ENCODE measurements at places on chromosomes 12 and 14.

DNA sequence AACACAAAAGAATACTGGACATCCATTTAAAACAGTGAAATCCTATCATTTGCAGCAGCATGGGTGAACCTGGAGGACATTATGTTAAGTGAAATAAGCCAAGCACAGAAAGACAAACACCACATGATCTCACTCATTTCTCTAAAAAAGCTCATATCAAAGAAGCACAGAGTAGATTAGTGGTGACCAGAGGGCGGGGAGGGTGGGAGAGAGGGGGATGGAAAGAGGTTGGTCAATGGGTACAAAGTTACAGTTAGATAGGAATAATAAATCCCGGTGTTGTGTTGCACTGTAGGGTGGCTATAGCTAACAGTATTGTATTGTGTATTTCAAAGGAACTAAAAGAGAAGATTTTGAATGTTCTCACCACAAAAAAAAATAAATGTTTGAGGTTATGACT is 52.4 kb downstream of the DUSP6 start:
- no peak for DNase-seq

- no peak for DNase-seq
These were observed 9.7 kb downstream of the MYH6 start for GRCh38 chr14:23398348-23398747.

- peak; percentile 53 for DNase-seq
These were observed 1.0 kb downstream of the HIP1R start for GRCh38 chr12:122836027-122836921.

GRCh38 chr14:68164711-68165113 is 345.1 kb downstream of the RAD51B start:
- no peak for DNase-seq

DNA sequence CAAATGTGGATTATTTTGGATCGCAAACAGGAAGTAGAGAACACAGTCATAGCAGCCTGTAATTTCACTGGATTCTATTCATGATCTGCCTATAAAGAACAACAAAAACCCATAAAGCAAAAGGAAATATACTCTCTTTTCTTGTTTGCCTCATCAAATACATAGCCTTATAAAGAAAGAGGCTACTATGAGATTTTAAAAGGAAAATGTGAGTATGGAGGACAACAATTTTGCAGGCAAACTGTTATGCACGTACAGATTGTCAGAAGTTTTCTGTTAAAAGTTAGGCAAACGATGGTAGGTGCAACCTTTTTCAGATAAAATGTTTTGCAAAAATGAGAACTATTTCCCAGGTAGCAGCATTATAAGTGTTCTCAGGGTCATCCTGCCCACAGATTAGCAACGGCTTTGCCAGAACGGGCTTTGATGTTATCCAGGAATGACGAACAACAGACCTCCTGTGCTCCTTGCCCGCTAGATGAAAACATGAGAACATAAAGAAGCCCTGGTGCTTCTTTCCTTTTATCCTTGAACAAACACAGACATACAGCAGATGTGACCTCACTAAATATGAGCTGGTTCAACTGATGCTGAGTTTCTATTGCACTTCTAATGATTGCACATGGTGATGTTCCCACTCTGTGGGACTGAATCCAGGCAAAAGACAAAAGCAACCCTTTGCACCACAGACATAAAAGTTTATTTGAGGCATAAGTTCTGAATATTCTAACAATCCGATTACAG is 88.1 kb downstream of the ITPR2 start:
- DNase-seq: no peak

- DNase-seq: no peak
These were observed 102.7 kb downstream of the GPR135 start for GRCh38 chr14:59362513-59362912.

DNA sequence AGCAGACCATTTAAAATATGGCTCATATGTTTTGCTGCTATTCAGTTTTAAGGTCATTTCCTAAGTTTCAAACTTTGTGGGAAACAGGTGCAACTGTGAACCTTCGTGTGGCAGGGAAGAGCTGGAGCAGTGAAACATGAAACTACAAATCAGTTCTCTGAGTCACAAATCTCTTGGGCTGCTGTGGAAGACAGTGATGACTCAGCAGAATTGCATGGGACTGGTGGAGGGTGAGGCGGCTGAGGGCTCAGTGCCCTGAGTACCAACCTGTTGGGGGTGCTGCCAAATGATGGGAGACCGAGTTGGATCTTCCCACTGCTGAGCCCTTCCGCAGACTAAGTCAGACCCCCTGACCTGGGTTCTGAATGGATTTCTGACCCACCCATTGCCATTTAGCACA is 8.4 kb upstream of the CALM1 start:
- peak; percentile 39 for DNase-seq

- DNase-seq: no peak
These were observed 319.3 kb upstream of the SOX5 start for GRCh38 chr12:24268663-24269186.

GRCh38 chr14:64830961-64831360 is 48.7 kb downstream of the SPTB start:
- DNase-seq: no peak

DNA sequence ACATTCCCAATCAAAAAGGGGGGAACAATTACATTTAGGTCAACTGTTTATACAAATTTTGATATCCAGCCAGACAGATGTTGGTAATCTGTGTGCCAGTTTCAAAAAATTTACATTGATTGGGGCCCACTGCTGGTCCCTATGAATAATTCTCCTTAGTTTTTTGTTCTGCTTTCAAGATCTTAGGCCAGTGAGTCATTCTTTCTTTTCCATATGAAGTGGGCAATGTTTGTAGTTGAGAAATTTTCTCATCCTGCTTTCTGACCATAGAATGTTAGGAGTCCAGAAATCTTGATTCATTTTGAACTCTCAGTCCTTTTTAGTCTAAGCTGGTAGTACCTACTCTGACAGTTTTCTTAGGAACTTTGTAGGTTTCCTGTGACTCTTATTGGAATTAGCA is 244.3 kb downstream of the DIO2 start:
- no peak for DNase-seq

- no peak for DNase-seq
These were observed 2.3 kb upstream of the KRT6A start for GRCh38 chr12:52495389-52495788.

GRCh38 chr12:112807452-112807851 is 15.9 kb downstream of the RPH3A start:
- DNase-seq: no peak

DNA sequence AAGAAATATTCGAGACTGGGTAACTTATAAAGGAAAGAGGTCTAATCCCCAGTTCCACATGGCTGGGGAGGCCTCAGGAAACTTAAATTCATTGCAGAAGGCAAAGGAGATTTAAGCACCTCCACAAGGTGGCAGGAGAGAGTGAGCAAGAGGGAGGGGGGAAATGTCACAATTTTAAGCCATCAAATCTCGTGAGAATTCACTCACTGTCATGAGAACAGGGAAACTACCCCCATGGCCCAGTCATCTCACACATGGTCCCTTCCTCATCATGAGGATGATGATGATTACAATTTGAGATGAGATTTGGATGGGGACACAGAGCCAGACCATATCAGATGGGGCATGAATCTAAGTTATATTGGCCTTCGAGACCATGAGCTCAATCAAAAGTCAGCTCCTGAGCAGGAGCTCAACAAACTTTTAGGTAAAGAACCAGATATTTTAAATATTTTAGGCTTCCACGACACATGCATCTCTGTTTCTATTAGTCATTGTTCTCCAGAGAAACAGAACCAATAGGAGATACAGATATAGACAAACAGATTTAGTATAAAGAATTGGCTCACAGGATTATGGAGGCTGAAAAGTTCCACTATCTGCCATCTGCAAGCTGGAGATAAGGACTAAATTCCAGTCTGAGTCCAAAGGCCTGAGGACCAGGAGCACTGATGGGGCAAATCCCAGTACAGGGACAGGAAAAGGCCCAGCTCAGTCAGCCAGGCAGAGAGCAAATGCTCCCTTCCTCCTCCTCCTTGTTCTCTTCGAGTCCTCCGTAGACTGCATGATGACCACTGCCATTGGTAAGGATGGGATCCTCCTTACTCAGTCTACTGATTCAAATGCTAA is 24.9 kb downstream of the DGLUCY start:
- DNase-seq: peak; percentile 66

DNA sequence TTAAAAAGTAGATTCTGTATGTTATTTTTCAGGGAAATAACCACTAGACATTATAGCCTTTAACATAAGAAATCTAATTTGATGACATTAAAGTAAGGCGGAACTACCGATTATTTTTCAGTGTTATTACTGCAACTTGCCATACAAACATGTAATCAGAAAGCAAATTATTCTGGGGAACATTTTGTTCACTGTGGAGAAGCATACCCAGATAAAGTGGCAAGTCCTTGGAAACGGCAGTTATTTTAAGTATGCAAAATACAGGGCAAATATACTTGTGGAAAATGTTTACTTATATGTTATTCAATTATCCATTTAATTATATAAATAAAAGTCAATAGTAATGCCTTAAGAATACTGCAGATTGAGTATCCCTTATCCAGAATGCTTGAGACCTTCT is 71.9 kb downstream of the FERMT2 start:
- no peak for DNase-seq

DNA sequence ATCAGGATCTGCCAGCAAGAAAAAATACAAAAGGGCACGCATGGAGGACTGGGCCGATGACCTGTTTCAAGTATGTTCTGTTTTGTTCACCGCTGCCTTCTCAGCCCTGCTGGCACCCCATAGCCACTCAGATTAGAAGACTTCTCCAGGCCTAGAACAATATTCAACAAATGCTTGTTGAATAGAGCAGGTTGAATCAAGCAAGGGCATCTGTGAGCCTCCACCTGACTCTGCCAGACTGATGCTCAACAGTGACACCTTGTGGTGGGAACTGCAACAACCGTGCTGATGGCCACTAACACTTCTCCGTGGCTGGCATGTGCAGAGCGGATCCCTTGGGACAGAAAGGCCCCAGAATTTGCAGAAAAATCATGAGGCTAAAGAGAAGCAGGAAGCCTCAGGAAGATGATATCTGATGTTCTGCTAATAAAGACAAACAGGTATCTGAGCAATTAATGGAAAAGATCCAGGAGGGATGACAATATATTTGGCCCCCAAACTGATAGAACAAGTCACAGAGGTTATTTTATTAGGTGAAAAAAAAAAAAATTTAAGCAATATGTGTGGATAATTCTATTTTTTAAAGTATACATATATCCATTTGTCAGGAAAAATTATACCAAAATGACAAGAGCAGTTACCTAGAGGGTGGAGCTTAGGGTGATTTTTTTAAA is 114.3 kb downstream of the KSR2 start:
- peak; percentile 56 for DNase-seq

DNA sequence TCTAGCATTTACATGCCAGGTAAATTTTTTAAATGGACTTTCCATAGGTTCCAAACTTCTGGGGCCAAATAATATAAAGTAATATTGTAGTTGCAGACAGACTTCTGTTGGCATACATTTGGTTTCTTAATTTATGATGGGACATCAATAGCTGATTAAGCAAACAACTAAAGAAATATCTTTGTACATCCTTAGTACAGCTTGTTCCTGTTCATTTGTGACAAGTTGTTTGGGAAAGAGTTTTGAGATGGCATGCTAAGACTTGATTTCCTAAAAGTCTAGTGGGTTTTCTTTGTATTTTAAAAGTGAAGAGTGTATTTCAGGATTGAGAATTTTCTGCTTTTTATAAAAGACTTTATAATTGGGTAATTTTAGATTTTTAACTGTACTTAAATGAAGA is 41.0 kb downstream of the CCDC91 start:
- no peak for DNase-seq

DNA sequence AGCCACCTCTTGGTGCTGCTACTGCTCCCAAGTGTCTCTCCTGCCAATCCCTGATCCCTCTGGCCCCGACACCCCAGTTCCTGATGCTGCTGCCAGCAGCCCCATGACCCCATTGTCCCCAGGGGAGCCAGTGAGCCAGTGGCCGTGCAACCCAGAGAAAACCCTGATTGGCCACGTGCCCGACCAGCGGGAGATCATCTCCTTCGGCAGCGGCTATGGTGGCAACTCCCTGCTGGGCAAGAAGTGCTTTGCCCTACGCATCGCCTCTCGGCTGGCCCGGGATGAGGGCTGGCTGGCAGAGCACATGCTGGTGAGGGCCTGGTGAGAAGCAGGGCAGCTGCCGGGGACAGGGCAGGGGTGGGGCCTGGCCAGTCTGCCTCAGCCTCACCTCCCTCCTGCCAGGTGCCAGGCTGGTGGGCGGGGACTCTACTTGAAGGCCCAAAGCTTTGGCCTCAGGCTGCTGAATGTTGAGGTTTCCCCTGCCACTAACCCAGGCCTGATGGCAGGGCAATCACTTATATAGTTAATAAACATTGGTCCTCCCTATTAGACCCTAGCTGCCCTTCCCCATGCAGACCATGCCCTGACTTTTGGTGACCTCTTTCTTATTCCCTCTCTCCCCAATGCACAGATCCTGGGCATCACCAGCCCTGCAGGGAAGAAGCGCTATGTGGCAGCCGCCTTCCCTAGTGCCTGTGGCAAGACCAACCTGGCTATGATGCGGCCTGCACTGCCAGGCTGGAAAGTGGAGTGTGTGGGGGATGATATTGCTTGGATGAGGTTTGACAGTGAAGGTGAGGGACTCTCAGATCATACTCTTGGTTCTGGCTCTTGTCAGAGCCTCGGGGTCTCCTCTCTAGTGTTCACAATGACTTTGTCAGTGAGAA is 5.1 kb downstream of the PCK2 start:
- DNase-seq: no peak

- DNase-seq: no peak
These were observed 166.0 kb upstream of the VASH1 start for GRCh38 chr14:76595266-76595665.

DNA sequence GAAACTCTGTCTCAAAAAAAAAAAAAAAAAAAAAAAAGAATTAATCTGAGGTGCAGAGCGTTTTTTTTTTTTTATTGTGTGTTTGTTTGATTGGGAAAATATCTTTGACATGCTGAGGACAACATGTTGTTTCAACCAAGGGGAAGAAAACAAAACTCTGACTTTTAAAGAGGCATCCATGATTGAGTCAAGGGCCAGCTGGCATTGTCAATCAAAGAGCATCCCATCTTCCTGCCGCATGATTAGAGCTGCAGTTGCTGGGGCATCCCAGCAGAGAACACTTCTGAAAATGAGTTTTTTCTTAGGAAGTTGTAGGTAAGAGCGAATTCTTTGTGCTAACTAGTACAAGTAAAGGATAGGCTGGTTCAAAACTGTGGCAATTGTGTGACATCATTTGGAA is 200.9 kb upstream of the DAAM1 start:
- DNase-seq: no peak

- no peak for DNase-seq
These were observed 71.0 kb downstream of the DAD1 start for GRCh38 chr14:22518073-22518472.

DNA sequence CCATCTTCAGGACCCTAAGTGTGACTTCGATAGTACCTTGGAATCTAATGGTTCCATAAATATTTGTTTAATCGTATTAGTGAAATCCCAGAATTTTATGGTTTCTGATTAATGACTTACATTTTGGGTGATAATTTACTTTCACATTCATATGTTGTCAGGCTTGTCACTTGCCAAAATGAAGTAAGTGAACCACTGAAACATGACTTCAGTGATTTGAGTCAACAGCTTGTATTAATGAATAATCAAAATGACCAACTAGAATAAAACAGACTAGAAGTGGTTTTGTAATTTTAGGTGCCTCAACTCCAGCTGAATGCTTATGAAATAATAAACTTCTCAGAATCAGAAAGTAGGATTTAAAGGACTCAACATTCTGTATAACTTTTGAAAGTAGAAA is 517.1 kb downstream of the PRKD1 start:
- no peak for DNase-seq

GRCh38 chr14:91419044-91419397 is 1.4 kb upstream of the CCDC88C start:
- DNase-seq: peak; percentile 69

GRCh38 chr12:32609966-32610365 is 69.1 kb upstream of the DNM1L start:
- DNase-seq: no peak

GRCh38 chr12:123022846-123023245 is 42.4 kb downstream of the ARL6IP4 start:
- no peak for DNase-seq
